Stimulated activated CD4-positive, alpha-beta T cell treated with anti-CD3 and anti-CD28 coated beads, Interleukin-1b, Interleukin-23, amount 100 ng/mL, for 4 hours (primary cell): ENCODE measurements at places on chromosomes 12 and 14.

DNA sequence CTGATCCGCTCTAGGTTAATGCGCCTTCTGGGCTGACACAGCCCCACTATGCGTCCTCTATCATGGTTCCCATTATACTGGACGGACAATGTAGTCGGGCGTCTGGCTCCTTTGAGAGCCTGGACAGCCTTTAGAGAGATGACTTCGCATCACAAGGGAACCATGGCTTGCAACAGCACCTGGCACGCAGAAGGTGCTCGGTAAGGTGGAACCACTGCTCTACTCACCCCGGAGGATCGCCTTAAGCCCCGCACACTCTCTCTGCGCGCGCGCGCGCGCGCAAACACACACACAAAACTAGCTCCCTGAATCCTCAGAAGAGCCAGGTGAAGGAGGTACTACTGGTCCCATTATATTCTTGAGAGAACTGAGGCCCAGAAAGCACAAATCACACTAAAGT is 7.1 kb downstream of the MAP3K12 start:
- DNase-seq = no peak

- no peak for DNase-seq
Observed at GRCh38 chr12:78885466-78885865, 20.9 kb downstream of the SYT1 start.

GRCh38 chr14:90514015-90514398 is 117.2 kb downstream of the CALM1 start:
- no peak for DNase-seq

- no peak for DNase-seq
Observed at GRCh38 chr14:26687301-26687837, 89.5 kb upstream of the NOVA1 start.

DNA sequence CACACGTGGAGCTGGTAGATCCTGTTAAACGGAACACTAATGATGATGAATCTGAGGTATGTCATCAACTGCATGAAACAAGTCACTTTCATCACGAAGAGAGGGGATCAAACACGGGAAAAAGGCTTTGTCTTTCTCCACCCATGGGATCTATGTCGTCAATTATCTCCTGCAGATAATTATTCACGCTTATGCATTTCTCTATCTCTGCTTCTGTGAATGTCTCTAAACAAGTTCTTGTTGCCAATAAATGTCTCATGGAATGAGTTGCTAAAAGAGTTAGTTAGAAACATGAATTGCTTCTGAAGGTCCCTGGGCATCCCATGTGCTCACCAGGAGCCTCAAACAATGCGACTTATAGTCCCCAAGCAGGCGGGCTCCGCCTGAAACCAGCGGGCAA is 1228.2 kb upstream of the TMEM132C start:
- no peak for DNase-seq
